HTR-8/SVneo (cell line): ENCODE measurements at places on chromosomes 6 and 20.

DNA sequence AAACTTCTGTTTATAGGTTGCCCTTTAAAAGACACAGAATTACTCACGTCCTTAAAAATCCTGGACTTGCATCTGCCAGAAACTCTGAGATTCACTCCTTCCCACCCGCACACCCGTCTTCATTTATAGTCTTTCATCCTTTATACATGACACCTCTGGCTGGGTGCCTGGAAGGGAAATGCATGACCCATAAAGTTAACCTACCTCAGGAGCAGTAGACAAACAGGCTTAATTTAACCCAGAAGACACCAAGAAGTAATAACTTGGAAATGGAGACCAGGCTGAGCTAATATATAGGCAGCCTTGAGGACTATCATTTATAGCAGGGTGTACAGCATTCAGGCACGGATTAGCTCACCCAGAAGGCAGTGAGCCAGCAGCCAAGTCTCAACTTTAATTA is 429.0 kb upstream of the NRSN1 start:
- no peak for DNase-seq

DNA sequence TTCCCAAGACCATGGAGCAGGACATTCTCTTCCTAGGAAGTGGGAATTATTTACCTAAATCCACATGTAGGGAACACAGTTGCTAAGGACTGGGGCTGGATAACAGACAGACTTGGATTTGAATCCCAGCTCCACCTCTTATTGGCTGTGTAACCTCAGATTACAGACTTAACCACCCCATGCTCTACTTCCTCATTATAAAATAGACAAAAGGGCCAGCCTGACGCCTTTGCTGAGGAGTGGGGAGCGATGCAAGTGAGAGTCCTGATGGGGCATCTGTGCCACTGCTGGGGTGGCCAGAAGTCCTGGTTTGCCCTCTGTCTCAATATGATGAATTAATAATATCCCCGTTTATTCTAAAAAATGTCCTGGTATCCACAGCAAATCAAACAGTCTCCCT is 46.8 kb downstream of the SPATA2 start:
- DNase-seq: no peak

DNA sequence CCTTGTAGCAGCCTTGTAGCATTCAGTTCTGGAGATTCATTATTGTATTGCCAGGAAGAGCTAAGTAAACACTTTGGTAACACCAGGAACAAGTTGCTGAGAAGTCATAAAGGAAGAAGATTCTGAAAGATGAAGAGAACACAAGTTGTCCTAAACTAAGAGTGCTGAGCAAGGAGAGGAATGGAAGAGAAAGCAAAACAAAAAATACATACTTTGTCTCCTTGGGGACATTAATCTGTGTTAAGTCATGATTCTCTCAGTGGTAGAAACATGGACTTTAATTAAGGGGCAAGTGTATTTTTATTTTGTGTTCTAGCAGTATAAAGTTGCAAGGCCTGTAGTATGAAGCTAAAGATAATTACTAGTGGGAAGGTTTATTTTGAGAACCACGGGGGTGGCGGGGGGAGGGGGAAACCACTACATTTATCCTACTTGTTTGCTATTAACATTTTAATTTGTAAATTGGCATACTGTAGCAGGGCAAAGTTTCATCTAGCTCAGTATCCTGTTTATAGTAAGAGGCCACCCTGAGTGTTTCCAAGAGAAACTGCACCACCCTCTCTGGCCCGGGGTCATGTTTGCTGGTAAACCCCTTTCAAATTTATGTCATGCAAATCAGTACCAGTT is 463.0 kb downstream of the CDKAL1 start:
- DNase-seq: no peak

DNA sequence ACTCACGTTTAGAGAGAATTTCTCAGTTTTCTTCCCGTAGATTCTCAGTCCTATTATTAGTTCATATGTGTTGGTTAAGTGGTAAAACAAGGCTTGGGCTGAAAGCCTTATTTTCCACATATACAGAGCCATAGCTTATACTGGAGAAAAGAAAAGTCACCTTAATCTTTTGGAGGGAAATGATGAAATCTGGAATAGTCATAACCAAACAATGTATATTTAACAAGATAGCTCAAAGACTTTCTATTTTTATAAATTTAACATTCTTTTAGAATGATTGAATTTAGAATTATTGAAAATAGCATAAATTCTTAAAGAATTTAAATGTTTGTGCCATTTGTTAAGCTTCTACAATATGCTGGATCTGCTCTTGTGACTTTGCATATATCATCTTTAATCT is 85.8 kb downstream of the CDKAL1 start:
- no peak for DNase-seq

DNA sequence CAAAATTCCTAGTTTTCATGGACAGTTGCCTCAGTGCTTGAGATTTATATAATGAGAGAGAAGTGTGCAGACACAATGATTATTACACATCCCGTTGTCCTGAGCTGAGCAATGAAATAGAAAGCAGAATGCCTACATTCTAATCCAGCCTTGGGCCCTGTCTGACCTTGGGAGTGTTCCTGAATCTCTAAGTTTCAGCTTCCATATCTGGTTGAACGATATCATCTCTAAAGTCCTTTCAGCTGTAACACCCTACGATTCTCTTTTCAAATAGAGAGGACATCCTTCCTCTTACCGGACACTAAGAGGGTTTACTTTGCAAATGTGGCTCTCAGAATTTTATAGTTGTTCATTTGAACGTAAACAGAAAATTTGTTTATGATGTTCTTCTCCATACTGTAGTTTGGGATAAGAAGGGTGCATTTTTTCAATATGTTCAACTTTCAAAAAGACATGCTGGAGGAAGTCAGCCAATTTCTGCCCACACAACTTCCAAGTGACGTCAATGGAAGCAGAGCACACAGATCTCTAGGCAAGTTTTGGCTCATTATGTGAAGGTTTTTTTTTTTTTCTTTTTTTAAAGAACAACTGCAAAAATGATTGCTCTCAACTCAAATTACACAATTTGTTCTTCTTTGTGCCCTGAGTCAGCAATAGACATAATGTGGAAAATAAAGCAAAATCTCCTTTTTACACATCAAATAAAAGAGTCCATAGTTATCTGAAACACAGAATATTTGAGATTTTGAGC is 50.4 kb downstream of the PDE7B start:
- no peak for DNase-seq

- peak; percentile 23 for DNase-seq
Measured at GRCh38 chr6:156948807-156949206, 171.6 kb downstream of the ARID1B start.

GRCh38 chr20:4084096-4084495 is 68.7 kb upstream of the RNF24 start:
- DNase-seq: no peak

DNA sequence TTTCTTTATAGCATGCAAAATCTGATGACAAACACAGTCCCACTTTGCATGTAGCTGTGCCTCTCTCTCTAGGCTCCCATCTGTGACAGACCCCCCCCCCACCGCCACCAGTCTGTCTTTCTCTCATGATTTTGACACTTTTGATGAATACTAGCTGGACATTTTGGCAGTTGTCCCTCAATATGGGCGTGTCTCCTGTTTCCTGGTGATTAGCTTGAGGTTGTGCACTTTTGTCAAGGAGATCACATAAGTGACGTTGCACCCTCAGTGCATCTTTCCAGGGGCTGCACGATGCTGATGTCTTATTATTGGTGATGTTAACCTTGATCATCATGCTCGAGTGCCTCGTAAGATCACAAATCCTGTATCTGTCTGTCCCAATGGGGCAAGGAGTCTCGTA is 155.1 kb downstream of the EYA2 start:
- no peak for DNase-seq

DNA sequence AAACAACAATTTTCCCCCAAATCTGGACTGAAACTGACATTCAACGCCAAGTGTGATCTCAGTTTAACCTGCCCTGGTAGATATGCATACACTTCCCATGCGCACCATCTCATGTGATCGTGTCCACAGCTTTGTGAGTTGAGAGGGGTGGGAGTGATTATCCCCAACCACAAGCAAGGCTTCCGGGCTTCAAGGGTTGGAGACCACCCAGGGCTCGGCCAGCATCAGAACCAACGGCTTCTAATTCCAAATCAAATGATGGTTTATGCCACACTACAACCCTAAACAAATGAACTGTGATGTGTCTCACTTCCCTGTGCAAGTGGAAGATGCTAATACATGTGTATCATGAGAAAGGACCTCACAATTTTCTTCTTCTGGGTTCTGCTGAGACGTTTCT is 515 bp upstream of the TGM3 start:
- no peak for DNase-seq

DNA sequence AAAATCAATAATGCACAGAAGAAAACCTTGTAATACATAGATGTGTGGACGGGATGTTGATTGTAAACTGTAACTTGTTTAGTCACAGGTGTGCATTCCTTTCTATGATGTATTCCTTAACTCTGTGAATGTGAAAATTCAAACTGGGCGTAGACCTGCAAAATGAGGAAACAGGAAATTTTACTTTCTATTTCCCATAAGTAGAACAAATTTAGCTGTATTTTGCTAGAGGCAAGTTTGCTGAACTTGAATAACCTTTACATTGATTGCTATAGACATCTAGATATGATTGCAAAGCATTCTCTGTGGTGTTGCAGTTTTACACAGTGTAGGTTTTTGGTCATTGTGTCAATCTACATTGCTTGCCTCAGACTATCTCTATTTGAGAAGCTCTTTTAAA is 368.4 kb upstream of the MAN1A1 start:
- DNase-seq: no peak

DNA sequence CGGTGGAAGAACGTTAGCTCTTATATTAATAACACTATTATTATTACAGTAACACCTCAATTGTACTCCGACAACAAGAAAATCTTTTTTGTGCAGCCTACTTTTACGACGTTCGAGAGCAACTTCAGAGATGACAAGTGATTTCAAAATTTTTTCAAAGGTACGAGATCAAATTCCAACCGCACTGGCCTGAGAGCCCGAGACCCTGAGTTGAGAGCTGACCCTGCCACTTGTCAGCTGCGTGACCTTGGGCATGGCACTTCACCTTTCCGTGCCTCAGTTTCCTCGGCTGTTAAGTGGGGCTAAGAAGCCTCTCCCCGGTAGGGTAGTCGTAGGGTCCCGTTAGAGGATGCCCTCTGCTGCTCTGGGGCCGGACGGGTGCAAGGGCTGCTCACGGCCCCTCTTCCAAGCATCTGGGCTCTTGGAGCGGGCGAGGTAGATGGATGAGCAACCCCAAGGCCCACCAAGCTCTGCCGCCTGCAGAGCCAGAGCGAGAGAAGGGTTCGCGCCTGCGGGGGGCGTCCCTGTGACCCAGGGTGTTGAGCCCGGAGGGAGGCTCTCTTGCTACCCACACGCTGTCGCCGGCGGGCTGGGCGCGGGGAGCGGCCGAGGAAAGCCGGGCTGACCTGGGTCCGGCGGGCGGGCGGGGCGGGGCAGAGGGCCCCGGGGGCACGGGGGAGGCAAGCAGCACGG is 510 bp downstream of the NDRG3 start:
- peak; percentile 63 for DNase-seq

- no peak for DNase-seq
Measured at GRCh38 chr20:44111712-44112335, 75.2 kb downstream of the JPH2 start.

GRCh38 chr20:8260837-8261251 is 128.8 kb downstream of the PLCB1 start:
- DNase-seq: no peak

DNA sequence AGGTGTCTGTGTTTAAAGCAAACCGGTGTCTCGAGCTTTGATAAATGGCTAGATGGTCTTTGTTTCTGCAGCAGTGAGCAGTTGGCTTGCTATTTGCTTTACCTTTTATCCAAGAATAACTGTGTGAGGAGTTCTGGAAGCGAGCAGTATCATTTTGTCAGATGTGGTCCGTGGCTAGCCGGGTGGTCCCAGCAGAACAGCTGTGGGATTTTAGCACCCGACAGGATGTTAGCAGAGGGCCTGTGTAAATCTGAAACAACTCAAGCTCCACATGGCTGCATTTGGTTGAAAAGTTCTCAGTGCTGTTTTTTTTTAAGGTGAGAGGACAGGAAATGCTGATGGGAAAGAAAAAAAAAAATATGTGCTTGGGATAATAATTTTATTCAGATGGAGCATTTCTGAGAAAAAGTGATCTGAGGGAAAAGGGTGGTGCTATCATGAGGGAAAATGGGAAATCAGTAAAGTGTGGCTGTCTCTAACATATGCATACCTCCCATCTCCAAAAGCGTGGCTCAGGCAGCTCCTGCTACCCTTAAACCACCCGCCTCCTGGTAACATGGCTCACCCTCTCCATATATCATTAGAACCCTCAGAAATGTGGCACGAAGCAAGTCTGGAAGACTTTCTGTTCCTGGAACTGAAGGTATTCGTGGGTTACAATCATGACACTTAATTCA is 215.4 kb downstream of the TSHZ2 start:
- DNase-seq: no peak

DNA sequence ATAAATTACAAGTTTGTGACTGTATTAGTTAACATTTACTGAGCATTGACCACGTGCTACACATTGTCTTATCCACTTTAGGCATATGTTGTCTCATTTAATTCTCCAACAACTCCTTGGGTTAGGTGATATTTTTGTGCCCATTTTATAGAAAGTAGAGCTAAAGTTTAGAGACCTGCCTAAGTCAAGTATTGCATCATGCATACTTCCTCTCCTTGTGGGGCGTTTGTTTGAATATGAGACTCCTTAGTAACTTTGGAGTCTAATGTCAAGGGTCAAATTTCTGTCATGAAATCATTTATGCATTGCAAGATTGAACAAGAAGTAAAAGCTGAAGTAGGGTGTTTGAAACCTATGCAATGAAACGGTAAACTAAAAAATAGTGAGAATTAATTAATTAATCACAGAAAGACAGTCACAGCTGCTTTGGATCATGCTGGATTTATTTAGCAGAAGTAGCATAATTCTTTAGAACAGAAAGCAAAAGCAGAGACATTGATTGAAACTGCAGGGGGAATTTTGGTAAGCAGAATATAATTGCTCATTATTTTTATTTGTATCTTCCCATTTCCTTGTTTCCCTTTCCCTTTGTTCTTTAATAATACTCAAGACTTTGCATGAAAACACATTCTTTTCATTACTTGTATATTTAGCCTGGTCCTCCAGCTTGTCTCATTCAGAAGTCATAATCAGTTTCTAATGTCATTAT is 1374.4 kb upstream of the GJE1 start:
- no peak for DNase-seq

GRCh38 chr6:158287047-158287446 is 25.2 kb upstream of the TULP4 start:
- DNase-seq: no peak

DNA sequence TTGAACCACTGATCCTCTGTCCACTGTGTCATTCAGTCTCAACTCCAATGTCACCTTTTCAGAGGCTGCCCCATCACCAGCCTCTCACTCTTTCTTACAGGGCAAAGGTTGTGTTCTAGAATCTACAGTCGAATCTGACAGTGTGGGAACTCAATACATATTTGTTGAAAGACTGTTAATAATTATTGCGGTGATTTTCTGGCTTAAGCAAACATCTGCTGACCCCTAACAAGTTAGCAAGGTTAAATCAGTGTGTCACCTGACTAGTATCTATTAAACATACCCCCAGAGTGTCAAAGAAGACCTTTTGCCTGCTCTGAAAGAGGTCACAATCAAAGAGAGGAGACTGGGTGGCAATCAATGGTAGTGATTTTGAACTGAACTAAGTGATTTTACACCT is 41.9 kb downstream of the ELOVL2 start:
- no peak for DNase-seq
